ENCODE measurements at places on chromosomes 16 and 17. TPM values are rescaled to one million over a fixed set of nuclear protein-coding genes. Genes with fewer than 3 reads are reported as not detected.

- DNase-seq, result no peak
Observed at GRCh38 chr16:89246383-89246902, 28.9 kb downstream of the ZNF778 start.

GRCh38 chr16:70715055-70715858 lies 29.4 kb upstream of the MTSS2 start:
- peak; percentile 100 for DNase-seq

DNA sequence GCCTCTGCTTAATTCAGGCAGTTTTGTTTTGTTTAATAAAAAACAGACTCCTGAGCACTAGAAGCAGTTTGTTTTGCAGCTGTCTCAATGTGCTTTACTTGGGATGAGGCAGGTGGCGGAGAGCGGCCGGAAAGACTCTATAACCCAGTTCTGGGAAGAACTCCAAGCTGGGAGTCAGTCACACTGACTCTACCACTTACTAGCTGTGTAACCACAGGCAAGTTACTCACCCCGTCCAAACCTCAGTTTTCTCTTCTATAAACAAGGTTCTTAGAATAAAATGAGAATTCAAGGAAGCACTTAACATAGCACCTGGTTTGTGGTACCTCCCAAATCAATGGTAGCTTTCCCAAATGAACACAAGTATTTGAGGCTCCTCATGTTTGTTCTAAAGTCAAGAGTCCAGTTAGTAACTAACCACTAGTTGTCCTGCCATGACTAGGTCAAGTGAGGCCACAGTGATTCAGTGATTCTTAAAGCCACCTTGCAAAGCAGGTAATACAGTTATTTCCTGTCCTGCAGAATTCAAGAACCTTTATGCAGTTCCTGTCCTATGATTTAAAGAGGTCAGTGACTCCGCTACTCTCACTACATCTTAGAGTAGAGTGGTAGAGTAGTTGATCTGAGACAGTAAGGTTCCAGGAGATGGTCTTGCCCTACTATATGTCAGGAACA lies 2.7 kb downstream of the TXNDC17 start:
- DNase-seq, result peak; percentile 95

DNA sequence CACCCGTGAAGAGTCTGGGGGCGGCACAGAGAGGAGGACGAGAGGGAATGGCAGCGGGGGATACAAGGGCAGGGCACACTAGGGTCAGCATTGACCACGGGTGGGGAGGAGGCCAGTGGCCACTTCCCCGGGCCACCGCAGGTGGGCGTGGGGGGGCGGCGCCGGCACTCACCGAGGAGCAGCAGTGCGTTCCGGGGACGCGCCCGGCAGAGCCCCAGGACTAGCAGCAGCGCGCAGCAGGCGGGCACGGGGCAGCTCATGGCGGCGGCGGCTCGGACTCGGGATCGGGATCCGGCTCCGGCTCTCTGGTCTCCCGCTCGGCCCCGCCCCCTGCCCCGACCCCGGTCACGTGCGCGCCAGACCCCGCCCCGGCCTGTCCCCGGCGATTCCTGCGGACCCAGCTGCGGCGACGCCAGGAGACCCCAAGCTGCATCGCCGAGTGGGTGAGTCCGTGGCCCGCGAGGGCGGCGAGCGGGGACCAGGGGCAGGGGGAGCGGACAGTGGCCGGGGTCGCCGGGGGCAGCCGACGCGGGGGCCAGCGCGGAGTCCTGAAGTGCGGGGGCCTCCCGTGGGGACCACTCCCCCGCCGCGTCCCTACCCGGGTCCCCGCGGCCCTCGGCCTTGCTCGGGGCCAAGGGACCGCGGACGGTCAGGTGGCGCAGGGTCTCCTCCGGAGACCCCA lies at the start of the genes SGSH and SLC26A11:
Gene SGSH, minus strand, starts transcription at position 280 of the 682 bp plus-strand sequence. Its CDS starts 20 bp downstream, at position 260.
Gene SLC26A11, plus strand, starts transcription at position 374 of the 682 bp plus-strand sequence. CDS start 1,134 bp downstream, outside the sequence.
- DNase-seq, result peak; percentile 75

GRCh38 chr16:79463841-79464240 lies 136.7 kb downstream of the MAF start:
- no peak for DNase-seq

DNA sequence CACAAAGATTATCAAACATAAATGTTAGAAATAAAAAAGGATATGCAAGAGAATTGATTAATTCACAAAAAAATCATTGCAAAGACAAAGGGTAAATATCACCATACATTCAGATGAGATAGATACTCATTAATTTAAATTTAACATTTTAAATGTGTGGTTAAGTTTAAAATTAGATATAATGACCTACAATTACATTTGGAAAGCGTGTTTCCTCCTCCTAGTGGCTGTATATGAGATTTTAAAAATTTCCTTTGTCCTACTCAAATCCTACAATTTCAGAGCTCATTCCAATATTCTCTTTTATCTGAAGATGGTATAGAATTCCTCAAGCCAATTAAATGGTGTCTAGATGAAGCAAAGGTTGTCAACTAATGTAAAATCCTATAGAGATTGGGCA lies 169.2 kb upstream of the CDH8 start:
- DNase-seq, result no peak

- no peak for DNase-seq
Observed at GRCh38 chr17:74671031-74671771, 41.5 kb downstream of the CD300LF start.

DNA sequence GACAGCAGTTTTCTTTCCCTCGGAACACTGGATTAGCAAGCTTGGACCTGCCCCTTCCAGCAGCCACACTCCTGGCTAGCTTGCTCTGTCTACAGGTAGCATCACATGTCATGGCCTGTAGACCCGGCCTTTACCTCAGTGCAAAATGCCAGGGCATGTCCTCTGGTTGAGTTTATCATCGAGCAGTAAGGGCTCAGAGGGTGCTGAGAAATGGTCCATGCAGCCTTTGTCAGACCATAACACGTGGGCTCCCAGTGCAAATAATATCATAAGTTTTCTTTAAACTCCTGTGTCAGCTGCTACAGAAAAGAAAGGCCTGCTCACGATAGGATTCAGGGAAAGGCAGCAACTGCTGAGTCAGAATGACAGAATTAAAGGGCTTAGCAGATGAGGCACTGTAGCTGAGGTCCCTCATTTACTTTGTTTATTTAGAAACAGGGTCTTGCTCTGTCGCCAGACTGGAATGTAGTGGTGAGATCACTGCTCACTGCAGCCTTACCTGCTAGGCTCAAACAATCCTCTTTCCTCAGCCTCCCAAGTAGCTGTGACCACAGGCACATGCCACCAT lies 8.0 kb upstream of the GNA13 start:
- peak; percentile 85 for DNase-seq

GRCh38 chr17:1423456-1424135 lies 23.6 kb upstream of the YWHAE start:
- DNase-seq, result peak; percentile 20

- no peak for DNase-seq
Observed at GRCh38 chr17:68621065-68621464, 19.9 kb upstream of the FAM20A start.

Gene CLDN9
- not detected for total RNA-seq

DNA sequence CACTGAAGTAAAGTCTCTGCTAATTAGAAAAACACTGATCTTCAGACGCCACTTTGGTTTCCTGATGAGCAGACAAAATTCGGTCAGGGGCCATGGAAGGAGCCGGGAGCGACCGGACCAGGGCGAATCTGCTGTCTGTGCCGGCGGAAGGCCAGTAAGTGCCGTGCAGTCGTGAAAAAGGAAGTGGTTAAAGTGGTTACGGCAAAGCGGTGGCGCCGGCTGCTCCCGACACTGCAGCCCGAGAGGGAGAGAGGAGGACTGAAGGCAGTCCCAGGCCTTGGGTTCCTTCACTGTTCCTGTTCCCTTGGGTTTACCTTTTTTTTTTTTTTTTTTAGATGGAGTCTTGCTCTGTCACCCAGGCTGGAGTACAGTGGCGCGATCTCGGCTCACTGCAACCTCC lies 17.3 kb upstream of the HEXD start:
- no peak for DNase-seq

DNA sequence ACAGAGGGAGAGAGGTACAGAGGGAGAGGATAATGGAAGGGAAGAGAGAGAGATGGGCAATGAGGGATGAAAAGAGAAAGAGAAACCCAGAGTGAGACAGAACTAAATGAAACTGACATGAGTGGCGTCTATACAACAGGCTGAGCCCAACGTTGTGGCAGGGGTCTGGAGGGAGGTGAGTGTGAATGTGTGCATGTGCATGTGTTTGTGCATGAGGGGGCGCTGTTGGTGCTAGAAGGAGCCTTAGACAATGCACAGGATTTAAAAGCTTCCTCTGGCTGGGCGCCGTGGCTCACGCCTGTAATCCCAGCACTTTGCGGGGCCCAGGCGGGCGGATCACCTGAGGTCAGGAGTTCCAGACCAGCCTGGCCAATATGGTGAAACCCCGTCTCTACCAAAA lies 454.8 kb upstream of the CDH11 start:
- peak; percentile 26 for DNase-seq

Gene TMEM88
- total RNA-seq, result 0.49 TPM

Gene MYH8
- total RNA-seq, result not detected

Gene BIRC5
- total RNA-seq, result 113 TPM

- no peak for DNase-seq
Observed at GRCh38 chr16:799948-800833, at the start of gene GNG13. Gene GNG13 (minus strand): TSS chr16:800734. CDS start chr16:799077, 1,657 bp downstream.

GRCh38 chr17:40517286-40517662 lies 15.9 kb upstream of the TNS4 start:
- DNase-seq, result no peak

DNA sequence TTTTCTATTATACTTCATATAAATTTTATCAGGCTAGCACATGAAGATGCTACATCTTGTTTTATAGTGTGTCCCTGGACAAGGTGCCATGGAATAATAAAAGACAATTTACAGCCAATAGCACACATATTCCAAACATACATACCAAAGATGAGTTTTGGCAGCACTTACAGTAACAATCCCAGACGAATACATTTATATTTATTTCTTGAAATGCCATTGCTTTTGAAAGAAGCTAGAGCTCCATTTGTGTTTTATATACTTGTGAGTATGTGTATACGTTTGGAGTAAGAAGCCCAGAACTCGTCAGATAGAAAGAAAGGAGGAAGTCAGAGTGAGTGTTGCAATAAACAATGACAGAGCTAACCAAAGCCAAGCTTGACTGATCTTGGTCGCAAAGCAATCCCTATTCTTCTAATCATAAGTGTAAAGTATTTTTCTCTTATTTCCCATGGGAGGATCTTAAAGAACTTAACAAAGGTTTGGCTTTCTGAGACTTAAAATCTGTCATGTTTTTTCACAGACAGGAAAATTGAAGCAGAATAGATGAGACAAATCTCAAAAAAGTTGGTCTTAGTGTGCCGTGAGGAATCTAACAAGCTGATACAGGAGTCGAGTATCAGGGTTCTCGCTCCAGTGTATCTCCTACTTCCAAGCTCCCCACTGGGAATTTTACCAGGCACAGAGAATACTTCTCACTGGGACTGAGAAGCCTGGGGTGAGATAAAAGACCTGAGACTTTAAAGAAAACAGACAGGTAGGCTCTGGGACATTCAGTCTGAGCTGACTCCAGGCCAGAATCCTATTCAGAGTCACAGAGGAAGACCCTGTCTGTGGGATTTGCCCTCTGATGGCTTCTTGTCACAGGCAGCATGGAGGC lies 175.4 kb downstream of the AATF start:
- DNase-seq, result no peak

Gene LLGL1
- total RNA-seq, result 24.3 TPM

DNA sequence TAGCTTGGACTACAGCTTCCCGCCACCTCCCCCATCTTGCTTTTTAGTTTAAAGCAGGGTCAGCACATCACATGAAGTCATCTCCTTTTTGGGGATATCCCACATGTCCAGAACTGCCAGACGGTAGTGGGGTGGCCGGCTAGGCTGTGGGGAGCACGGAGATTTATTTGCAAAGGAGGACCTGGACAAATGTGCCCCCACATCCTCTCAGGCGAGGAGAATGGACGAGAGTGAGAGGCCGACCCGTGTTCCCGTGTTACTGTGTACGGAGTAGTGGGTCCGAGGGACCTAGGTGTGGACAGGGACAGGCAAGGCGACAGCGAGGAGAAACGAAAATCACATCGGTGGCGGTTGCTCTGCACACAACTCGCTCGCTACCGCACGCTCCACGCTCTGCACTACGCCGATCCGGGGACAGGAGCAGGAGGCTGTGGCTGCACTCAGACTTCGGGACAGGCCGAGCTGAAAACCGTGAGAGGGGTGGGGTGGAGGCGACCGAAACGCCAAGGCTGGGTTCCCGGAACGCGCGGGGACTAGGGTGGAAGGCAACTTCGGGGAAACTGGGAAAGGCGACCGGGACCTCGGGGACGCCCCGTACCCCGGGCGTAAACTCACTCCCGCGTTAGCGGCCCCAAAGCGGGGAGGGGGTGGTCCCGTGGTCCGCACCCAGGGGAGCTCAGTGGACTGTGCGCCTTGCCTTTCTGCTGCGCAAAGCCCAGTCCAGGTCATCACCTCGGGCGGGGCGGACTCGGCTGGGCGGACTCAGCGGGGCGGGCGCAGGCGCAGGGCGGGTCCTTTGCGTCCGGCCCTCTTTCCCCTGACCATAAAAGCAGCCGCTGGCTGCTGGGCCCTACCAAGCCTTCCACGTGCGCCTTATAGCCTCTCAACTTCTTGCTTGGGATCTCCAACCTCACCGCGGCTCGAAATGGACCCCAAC lies at the start of gene MT1A:
Gene MT1A, plus strand, starts transcription at position 853 of the 937 bp plus-strand sequence. Its CDS starts 73 bp downstream, at position 926.
- peak; percentile 44 for DNase-seq

DNA sequence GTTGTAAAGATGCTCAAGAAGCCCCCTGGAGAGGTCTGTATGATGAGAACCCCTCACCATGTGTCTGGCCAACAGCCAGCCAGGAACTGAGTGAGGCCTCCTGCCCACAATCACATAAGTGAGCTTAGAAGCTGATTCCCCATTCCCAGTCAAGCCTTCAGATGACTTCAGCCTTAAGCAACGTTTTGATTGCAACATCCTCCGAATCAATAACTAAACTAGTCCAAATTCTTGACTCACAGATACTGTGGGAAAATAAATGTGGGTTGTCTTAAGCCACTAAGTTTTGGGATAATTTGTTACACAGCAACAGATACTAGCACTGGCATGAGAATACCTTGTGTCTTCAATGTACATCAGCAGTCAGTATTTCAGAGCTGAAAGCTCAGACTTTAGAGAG lies 54.5 kb upstream of the HS3ST4 start:
- DNase-seq, result no peak

Gene CDH8
- 0.59 TPM for total RNA-seq

Gene CCL5
- total RNA-seq, result 36.1 TPM

Gene TEKT1
- not detected for total RNA-seq

- no peak for DNase-seq
Observed at GRCh38 chr16:85291302-85292148, 179.3 kb upstream of the CIBAR2 start.

Gene SPATA32
- total RNA-seq, result not detected

Gene MYH13
- total RNA-seq, result not detected

GRCh38 chr17:32486111-32486700 lies 587 bp upstream of the CDK5R1 start:
- peak; percentile 66 for DNase-seq

- DNase-seq, result no peak
Observed at GRCh38 chr16:120756-121155, 17.7 kb downstream of the NPRL3 start.

All from M059J (cell line).